ENCODE measurements at places on chromosomes 6 and 20. TPM values are rescaled to one million over a fixed set of nuclear protein-coding genes. Genes with fewer than 3 reads are reported as not detected.
A peak's percentile ranks its signal among the peaks of the same experiment; 100 is the strongest.

- DNase-seq: no peak
Observed at GRCh38 chr6:101001012-101001411, 119.9 kb upstream of the ASCC3 start.

GRCh38 chr6:90819483-90819882 lies 232.6 kb upstream of the MAP3K7 start:
- DNase-seq: no peak

DNA sequence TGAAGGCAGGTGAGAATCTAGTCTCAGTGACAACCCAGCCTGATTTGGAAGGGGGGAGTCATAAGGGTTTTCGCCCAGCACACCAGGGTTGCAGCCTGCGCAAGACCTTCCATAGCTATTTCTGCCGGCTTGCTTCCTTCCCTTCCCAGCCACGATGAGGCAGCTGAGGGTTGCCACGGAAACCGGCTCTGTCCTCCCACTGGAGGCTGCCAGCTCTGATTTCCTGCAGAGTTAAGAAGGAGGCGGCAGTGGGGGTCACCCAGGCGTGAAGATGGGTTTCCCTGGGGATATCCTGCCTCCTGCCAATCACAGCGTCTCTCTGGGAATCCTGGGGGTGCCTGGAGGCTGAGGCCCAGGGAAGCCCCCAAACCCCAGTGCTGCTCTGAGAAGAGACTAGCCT lies 23.1 kb upstream of the KCNB1 start:
- no peak for DNase-seq

SPATS1 gene
- total RNA-seq: not detected

PARD6B gene
- 7.8 TPM for total RNA-seq

POU5F1 gene
- 0.85 TPM for total RNA-seq

NOX3 gene
- total RNA-seq: not detected

- no peak for DNase-seq
Observed at GRCh38 chr20:60838297-60838696, 413.8 kb upstream of the CDH4 start.

GPR6 gene
- total RNA-seq: not detected

RNF144B gene
- 27.8 TPM for total RNA-seq

MMP24 gene
- 0.44 TPM for total RNA-seq

GRCh38 chr6:37819802-37820717 lies 533 bp downstream of the ZFAND3 start:
- peak; percentile 79 for DNase-seq

DNA sequence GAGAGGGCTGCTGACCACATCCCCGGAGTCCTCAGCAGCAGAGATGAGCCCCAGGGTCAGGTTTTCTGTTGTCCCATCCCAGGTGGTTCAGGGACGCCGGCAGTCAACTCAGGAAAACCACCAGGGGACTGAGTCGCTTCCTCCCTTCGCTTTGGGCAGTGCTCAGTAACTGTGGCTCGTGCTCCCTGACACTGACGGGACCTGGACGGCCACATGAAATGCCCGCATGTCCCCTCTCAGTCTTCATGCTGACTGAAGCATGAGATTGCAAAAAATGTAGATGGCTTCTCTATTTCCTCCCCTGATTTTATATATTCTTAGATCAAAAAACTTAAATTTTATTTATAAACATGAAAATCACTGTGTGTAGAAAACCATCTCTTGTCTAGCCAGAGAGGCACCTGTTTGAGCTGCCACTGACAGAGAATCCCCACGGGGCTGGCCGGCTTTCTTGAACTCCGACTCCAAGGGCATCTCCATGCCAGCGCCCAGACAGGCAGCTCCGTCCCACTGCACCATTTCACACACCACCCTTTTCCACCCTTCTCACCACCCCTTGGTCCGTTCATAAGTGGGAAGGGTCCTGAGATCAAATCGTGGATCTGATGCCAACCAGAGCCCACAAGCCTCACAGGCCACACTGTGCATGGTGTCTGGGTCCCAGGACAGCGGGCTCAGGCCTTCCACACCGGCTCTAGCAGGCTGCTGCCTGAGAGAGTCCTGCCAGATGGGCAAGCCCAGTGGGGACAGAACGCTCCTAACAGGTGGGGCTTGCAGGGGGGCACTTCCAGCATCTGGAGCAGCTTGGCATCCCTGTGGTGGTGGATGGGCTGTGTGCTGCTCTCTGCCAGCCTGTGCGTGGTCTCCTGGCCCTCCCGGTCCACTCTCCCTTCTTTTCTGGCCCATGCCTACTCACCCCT lies 98.2 kb downstream of the SMOC2 start:
- DNase-seq: no peak

PRKN gene
- 7.2 TPM for total RNA-seq

NRN1 gene
- total RNA-seq: 10.5 TPM

DNA sequence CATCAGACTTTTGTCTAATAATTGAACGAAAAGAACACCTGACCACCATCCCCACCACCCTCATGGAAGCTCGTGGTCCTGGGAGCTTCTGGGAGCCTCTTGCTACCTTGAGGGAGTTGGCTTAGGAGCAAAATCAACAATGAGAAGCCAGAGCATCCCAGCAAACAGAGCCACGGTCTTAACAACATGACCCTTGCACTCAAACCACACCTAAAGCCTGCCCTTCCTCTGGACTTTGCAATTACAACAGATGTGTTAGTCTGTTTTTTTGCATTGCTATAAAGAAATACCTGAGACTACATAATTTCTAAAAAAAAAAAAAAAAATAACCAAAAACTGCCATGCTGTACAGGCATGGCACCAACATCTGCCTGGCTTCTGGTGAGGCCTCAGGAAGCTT lies 9.5 kb upstream of the RBM24 start:
- DNase-seq: no peak

COL21A1 gene
- total RNA-seq: 5.4 TPM

DNA sequence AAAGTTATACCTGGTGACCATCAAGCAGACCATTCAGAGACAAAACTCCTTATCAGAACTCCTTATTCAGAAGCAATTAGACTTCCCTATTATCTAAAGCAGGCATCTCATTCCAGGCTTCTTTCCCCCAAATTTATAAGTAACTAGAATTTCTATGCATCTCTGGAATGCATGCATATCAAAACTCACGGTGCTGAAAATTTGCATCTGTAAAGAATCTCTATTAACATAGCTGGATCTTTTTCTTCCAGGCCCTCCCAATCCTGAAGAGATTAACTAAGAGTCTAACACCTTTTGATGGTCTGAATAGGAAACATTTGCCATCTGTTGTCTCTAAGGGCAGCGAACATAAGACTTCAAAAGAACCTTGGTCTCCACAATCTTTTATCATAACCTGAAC lies 22.8 kb upstream of the SLC52A3 start:
- DNase-seq: no peak

VGLL2 gene
- total RNA-seq: not detected

DNA sequence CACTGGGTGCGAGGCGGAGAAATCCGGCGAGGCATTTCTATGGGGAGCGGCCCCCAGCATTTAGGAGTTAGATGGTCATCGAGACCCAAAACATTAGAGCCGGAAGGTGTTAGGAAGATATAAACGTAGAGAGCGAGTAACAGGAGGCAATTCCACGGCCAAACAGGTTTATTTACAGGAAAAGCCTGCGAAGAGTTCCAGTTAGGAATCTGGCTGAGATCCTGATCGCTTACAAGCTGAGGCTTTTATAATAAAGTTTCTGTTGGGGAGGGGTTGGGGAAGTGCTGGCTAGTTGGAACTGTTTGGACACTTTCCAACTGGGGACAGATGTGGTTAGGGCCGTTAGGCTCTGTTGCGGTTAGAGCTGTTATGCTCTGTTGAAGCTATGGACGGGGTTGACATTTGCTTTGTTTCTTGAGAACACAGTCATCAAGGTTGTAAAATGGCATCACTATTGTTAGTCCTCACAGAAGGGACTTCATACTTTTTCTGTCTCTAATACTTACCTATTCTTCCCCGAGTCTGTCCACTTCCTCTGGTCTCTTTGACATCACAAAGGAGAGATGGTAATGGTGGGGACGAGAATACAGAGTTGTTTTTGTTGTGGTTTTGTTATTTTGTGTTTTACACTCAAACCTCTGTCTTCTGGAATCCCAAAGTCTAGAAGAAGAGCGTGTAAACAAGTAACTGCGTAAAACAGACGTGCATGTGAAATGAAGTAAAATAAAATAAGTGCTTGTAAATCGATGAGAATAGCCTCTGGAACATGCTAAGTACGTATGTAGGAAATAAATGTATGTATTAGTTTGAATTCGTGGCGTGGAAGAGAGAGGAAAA lies 554 bp upstream of the ZSCAN31 start:
- no peak for DNase-seq

GRCh38 chr6:75492386-75493153 lies 1.0 kb downstream of the FILIP1 start:
- no peak for DNase-seq

DNA sequence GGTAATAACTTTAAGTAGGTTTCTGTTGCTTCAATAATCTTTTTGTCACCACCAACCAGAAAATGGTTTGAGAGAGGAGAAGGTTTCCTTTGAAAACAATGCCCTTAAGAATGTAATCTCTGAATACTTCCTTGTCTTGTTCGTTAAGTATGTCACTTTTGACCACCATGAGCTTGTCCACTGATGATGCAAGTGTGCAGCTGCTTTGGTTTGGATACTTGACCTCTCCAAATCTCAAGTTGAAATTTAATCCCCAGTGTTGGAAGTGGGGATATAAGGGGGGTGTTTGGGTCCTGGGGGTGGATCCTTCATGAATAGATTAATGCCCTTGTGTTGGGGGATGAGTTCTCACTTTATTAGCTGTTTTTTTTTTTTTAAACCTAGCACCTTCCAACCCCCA lies 985.4 kb downstream of the EPHA7 start:
- no peak for DNase-seq

INSM1 gene
- not detected for total RNA-seq
